ENCODE measurements at places on chromosomes 16 and 17.

DNA sequence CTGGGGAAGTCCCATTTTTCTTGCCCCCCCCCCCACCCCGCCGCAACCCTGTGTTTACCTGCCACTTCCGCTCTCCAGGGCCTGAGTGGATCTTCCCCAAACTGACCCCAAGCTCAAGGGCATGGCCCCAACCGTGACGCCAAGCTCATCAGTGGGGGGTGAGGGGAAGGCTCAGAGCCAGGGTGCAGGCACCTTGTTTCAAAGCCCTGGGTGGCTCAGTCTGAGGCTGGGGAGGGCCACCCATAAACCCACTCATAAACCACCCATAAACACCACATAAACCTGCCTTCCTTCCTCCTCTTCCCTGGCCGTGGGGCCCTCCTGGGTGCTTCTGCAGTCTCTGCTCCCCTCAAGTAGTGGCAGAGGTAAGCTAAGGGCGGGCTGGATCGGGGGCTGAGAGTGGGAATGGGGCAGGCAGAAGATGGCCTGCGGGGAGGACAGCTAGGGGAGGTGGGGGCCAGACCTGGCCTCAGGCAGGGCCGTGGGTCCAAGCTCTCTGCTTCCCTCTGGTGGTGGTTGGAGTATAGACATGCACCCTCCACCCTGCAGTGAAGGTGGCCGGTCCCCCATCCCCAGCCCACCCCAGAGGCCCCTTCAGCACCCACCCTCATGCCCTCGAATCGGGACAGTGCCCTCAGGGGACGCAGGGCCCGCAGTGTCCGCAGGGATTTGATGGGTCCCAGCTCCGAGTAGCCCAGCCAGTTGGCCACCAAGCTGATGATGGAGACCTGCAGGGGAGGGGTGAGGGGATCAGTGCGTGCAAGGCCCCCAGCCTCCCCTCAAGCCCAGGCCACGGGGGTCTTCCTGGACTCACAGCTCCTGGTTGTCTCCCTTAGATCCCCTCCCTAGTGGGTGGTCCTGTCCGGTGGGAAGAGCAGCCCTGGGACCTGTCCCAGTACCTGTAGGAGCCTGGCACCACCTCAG is 14.6 kb upstream of the CD79B start:
- DNase-seq = peak; percentile 54

- DNase-seq = no peak
These were observed 171.7 kb downstream of the VPS53 start for GRCh38 chr17:542943-543342.

DNA sequence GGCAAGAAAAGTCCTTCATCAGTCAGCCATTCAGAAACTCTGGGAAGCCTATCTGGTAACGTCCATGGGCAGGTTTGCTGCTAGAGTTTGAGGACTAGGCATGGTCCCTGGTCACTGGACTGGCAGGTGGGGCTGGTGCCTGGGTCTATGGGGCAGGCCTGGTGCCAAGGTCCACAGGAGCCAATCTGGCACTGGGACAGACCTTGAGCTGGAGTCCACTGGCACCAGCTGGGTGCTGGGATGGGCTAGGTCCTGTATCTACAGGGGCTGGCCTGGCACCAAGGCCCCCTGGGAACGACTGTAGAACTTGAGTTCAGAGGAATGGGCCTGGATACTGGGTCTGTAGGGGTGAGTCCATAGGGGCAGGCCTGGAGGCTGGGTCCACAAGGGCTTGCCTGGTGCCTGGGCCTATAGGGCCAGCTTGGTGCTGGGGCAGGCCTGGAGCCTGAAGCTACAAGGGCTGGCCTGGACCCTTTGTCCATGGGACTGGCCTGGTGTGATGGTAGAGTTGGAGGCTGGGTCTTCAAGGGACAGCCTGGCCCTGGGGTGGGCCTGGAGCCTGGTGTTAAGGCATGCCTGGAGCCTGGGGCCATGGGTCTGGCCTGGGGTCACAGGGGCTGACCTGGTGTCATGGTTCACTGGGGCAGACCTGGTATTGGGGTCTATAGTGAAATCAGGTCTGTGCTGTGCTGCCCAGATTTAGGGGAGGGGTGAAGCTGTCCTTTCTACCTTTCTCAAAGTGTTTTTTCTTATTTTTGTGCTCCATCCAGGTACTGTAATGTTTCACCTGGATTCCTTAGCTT is 30.5 kb upstream of the NKD1 start:
- no peak for DNase-seq

DNA sequence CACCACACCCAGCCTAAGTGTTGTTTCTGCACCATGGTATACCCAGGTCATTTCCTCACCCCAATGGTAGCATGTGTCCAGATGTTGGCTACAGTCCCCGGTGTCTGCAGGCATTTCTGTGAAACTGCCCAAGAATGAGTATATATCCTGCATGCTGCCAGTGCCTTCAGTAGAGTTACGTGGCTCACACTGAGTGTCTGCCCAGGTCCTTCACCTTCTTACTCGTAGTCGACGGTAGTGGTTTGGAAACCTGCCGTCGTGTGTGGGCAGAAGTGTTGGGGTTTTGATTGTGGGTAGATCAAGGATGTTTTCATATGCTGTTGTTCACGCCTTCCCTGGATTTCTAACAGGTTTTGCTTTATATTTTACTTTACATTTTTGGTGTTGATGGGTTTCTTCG is 16.8 kb downstream of the TCF25 start:
- DNase-seq = no peak

DNA sequence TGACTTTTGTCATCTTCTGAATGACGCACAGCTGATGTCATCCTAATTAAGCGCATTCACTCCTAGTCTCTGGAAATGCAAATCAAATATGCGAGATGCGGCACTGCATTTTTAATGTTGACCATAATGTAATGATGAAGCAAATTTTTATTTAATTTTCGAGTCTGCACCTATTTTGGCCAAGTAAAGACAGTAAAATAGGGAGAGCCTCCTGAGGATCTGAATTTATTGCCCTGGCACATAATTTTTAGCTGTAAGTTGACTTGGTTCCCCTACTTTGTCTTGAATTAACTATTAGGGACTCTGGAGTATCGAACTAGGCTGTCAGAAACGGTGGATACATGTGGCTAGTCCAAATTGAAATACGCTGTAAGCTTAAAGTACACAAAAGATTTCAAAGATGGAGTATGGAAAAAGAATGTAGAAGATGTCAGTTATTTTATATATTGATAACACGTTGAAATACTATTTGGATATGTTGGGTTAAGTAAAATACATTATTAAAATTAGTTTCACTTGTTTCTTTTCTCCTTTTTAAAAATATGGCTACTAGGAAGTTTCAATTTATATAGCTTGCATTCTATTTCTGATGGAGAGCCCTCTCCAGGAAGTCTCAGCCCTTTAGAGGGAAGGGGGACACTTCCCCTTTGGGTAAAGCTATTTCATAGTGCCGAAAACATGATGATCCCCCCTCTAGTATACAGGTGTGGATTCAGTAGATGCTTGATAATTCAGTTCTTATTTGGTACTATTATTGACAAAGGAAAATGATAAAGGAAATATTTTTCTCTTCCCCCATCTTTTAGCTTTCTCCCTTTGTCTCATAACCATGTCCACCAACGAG is 991 bp downstream of the KPNA2 start:
- DNase-seq = no peak

DNA sequence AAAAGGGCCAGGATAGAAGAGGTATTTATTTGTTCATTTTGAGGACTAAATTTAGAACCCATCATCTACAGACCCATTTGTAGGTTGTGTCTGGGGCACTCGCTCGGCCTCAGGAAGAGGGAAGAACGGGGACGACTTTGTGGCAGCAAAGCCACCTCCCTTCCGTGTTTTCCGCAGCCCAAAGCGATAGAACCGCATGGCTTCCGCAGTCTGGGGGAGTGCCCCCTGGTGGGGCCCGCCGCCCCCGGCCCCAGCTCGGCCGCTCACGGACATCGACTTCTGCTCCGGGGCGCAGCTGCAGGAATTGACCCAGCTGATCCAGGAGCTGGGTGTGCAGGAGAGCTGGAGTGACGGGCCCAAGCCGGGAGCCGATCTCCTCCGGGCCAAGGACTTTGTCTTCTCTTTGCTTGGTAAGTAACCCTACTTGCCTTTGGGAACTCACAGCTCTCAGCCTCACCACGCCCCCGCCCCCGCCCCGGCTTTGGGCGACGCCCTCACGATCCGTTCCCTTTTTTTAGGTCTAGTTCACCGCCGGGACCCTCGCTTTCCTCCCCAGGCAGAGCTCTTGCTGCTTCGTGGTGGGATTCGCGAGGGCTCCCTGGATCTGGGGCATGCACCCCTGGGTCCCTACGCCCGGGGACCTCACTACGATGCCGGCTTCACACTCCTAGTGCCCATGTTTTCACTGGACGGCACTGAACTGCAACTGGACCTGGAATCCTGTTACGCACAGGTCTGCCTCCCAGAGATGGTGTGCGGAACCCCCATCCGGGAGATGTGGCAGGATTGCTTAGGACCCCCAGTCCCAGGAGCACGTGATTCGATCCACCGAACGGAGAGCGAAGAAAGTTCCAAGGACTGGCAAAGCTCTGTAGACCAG is 681 bp downstream of the TMEM102 start:
- peak; percentile 69 for DNase-seq

DNA sequence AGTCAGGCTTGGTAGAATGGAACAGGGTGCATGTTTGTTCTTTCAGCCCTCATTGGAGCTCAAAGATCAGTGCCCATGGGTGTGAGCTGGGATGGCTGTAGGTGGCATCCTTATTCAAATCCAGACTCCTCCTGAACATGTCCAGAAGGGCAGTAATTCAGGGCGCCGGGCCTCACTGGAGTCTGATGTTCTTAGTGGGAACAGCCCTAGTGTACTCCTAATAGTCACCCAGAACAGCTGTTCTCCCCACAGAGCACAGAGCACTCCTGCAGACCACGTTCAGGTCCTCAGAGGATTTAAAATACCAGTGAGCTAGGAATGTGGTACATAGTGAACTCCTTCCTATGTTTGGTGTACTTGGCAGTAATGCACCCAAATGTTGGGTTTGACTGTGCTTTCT is 96.2 kb downstream of the BANP start:
- no peak for DNase-seq

Data from transverse colon (tissue), 4 donors.